ENCODE measurements at places on chromosomes 13 and 19.
A peak's percentile ranks its signal among the peaks of the same experiment; 100 is the strongest.

DNA sequence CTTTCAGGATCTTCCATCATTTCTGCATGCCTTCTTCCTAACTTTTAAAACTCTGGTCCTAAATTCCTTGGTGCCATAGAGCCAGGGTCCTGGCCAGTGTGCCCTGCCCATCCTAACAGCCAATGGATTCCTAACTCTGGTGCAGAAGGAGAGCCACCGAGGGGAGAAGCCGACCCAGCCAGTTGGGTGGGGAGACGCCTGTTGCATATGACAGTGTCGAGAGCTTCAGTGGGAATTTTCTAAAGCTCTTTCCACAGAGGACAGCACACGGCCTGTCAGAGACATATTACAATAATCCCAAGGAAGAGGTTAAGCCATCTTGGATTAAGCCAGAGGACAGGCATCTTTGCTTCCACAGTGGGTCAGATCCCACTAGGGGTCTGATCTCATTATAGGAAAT is 180.4 kb downstream of the ZNF536 start:
- DNase-seq: no peak

DNA sequence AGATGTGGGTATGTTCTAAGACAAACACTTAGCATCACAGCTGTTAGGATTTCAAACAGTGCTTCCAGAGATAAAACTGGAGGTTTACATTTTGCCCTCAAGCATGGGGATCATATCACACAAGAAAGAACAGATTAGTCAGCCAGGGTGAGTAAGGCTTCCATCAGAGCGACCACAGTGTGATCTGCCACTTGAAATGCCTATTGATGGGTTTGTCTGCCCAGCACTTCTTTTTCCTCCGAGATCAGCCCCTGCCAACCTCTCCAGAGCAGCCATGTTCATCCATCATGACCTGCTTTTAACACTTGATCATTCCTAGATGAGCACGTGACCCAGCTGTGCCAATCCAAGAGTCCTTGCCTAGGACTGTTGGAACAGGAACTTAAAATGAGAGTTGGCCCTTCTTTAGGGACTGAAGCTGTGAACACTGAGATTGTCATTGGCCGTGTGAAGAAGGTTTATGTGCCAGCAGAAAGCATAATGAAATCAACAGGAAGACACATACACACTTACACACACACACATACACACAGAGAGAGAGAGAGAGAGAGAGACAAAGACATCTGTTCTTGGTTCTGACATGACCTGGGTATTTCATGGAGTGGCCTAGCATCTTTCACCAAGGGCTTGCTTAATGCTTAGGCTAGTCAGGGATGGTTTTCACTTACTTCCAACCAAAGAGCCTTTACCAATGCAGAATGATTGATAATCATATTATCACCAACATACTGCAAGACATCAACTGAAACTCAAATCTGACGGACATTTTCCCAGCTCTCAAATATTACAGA is 5.2 kb upstream of the CEBPG start:
- no peak for DNase-seq

DNA sequence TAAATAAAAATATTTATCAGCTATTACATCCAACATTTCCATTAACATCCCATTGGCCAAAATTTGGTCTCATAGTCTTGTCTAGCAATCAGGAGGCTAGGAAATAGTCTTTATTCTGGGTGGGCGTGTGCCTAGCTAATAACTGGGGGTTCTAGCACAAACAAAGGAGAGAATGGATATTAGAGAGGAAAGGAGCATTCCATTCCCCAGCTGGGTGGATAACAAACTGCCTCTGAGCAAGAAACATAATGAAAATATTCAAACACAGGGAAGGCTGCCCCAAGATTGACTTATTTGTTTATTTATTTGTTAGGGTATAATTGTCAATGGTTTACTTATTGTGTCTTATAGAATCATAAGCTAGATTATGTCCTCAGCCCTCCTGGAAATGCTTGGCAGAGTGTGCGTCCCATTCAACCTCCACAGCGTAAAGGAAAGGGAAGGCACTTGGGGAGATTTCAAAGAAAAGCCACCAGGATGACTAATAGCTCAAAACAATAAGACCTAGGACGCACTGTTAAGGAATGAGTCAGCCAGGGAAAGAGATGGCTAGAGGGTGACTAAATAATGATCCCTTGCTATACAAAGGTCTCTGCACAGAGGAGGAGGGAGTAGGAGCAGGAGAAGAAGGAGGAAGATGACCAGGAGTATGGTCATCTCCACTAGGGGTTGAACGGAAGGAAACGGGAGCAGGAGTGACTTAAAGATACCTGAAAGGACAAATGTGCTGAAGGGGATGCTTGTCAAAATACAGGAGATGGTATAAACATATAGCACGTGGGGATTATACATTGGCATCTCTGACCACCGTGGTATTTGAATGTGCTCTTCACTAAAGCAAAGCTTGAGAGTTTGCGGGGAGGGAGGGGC is 23.5 kb upstream of the USP12 start:
- no peak for DNase-seq

GRCh38 chr13:79799059-79799867 is 318.3 kb downstream of the NDFIP2 start:
- DNase-seq: no peak

DNA sequence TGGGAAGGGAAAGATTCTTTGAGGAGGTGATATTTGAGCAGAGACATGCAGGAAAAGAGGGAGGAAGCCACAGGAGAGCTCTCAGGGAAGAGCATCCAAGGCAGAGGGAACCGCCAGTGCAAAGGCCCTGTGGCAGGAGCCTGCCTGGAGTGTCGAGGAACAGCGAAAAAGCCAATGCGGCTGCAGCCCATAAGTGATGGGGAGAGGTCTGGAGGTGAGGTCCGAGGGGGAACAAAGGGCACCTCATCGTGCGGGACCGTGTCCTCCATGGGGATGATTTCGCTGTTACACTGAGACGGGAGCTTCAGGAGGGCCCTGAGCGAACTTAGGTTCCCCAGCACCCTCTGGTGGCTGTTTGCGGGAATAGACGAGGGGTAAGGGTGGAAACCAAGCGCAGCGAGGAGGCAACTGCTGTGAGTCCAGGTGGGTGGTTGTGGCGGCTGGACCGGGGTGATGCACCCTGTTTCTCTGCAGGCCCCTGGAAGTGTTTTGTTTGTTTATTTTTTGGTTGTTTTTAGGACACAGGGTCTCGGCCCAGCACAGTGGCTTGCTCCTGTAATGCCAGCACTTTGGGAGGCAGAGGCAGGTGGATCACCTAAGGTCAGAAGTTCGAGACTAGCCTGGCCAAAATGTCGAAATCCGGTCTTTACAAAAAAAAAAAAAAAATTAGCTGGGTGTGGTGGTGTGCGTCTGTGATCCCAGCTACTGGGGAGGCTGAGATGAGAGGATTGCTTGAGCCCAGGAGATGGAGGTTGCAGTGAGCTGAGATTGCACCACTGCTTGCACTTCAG is 5.9 kb upstream of the EHD2 start:
- no peak for DNase-seq

- DNase-seq: no peak
Measured at GRCh38 chr13:112434032-112434431, 57.9 kb downstream of the SPACA7 start.

DNA sequence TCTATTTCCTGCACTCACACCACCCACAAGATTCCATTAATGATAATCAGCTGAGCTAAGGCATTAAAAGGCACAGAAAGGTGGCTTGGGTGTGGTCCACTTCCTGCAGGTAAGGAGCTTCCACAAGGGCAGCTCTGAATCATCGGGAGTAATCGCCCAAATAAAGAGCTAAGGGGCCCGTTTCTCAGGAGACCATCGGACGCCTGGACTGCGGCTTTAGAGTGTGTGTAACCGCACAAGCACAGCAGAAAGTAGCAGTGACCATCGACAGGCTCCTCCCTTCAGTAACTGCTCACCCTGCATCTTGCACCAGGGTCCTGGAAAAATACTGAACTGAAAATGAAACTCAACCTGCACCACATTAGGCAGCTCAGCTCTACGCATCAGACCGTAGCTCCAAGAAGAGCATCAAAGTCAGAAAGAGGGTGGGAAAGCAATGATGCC is 6.0 kb downstream of the STK24 start:
- DNase-seq: no peak

GRCh38 chr19:18203408-18203862 is 407 bp downstream of the RAB3A start:
- DNase-seq: no peak

- DNase-seq: no peak
Measured at GRCh38 chr19:23283925-23284324, 33.7 kb upstream of the ZNF724 start.

GRCh38 chr13:113483081-113483480 is 7.4 kb downstream of the DCUN1D2 start:
- DNase-seq: no peak

GRCh38 chr13:110472904-110473563 is 88.5 kb downstream of the RAB20 start:
- DNase-seq: no peak

DNA sequence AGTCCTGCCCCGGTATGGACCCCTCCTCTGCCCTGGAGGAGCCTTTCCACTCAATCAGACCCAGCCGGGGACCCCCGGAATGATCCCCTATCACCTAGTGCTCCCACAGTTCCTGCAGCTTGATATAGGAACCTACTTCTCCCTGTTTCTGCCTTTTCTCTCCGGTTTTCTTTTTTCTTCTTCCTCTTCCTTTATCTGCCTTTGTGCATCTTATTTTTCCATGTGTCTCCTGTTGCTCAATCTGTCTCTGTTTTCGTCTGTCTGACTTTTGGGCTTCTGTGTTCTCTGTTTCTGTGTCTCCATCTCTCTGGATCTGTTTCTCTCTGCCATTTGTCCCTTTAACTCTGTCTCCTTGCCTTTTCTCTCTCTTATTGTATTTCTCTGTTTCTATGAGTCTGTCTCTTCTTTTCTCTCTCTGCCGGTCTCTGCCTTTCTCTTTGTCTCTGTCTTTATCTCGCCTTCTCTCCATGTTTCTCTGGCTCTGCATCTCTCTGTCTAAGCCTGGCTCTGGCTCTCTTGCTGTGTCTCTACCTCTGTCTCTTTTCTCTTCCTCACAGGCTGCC is 10.0 kb downstream of the MEGF8 start:
- DNase-seq: no peak

DNA sequence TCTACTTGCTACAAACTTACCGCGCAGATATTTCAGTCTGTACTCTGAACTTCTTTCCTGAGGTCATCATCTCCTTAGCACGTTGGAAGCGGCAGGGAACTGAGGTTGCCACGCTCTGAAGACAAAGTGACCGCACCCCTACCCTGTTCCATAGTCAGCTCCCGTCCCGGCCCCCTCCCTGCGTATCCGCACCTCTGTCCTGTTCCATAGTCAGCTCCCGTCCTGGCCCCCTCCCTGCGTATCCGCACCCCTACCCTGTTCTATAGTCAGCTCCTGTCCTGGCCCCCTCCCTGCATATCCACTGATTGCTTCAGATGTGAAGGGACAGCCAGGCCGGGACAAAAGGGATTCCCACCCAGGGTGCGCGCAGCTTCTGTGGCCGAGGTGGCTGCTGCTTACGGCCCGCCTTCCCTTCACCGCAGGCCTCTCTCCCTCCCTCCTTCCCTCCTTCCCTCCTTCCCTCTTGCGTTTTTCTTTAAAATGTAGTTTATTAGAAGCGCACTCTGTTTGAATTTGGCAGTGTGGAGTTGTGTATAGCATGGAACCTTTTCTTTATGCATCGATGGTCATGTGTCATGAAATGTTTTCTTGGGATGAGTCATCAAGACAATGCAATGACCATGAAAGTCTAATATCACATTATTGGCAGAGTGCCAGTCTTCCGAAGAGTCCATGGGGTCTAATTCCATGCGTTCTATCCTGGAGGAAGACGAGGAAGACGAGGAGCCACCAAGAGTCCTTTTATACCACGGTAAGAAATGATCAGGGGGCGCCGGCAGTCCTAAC is 21.9 kb upstream of the NDUFS7 start:
- no peak for DNase-seq

GRCh38 chr13:20145521-20145920 is 15.3 kb downstream of the GJA3 start:
- no peak for DNase-seq

DNA sequence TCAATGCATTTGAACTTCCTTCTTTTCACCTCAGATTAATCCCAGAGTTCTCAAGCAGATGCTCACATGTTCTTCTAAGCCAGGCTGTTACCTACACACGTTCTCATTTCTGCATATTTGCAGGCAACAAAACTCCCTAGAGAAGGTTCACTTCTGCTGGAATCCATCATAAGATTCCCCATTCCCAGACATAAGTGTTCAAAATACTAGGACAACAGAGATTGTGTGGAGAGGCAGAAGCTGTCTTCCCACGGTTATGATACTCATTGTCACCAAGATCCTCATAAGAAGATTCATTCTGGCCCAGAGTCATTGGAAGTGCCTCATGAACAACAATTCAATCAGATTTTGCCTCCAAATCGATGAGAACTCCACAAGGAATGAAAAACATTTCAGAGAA is 931.6 kb upstream of the MIR17HG start:
- no peak for DNase-seq

GRCh38 chr13:75417656-75418055 is 64.3 kb downstream of the TBC1D4 start:
- no peak for DNase-seq

GRCh38 chr13:19838865-19839275 is 24.6 kb downstream of the ZMYM5 start:
- DNase-seq: no peak

DNA sequence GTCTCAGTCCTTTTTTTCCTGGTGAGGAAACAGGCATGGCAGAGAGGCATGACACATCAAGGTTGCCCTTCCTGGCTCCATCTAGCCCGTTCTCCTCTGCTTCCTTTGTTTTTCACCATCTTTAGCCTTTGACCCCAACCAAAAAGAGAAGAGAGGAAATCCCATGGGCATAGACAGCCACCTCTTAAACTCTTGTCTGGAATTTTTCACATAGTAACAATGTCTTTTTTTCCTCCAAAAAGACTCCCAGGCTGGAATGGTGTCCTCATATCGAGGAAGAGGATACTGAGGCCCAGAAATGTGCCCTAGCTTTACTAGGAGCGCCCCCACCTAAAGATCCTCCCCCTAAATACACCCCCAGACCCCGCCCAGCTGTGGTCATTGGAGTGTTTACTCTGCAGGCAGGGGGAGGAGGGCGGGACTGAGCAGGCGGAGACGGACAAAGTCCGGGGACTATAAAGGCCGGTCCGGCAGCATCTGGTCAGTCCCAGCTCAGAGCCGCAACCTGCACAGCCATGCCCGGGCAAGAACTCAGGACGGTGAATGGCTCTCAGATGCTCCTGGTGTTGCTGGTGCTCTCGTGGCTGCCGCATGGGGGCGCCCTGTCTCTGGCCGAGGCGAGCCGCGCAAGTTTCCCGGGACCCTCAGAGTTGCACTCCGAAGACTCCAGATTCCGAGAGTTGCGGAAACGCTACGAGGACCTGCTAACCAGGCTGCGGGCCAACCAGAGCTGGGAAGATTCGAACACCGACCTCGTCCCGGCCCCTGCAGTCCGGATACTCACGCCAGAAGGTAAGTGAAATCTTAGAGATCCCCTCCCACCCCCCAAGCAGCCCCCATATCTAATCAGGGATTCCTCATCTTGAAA is at the start of gene GDF15:
Gene GDF15 (plus strand): TSS at position 484 of the 868 bp plus-strand sequence. CDS start 32 bp downstream, at position 516.
- DNase-seq: peak; percentile 52

GRCh38 chr19:47280183-47280797 is 5.6 kb downstream of the INAFM1 start:
- DNase-seq: no peak

GRCh38 chr13:110525328-110526319 is 35.9 kb downstream of the RAB20 start:
- DNase-seq: no peak

- DNase-seq: no peak
Measured at GRCh38 chr19:5051619-5052018, 82.7 kb downstream of the KDM4B start.

GRCh38 chr13:53807251-53807834 is 778.7 kb downstream of the OLFM4 start:
- DNase-seq: no peak

GRCh38 chr19:7215176-7215575 is 79.0 kb downstream of the INSR start:
- DNase-seq: no peak

- DNase-seq: no peak
Measured at GRCh38 chr13:91046715-91047327, 300.7 kb upstream of the MIR17HG start.

Data from renal cortex interstitium (tissue), 15 donors.